NCI-H2171 treated with DMSO at 0.1 percent for 48 hours (cell line): ENCODE measurements at places on chromosomes 7 and 10.
A peak's percentile ranks its signal among the peaks of the same experiment; 100 is the strongest.

- no peak for DNase-seq
These were observed 89.7 kb downstream of the HIPK2 start for GRCh38 chr7:139687980-139688632.

DNA sequence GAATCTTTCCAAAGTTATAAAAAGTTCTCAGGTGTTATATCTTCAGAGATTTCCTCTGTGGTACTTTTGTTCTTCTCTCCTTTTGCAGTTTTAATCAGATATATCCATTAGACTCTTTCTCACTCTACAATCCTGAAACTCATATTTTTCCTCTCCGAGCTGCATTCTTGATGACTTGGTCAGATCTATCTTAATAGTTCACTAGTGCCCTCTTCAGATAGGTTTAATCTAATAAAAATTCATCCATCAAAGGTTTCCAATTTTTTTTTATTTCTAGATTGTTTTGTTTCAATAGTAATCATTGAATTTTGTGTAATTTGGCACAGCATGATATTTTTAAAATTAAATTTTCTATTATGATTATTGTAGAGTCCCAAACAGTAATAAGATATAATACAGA, 21.8 kb upstream of the DGKB start:
- peak; percentile 5 for DNase-seq

DNA sequence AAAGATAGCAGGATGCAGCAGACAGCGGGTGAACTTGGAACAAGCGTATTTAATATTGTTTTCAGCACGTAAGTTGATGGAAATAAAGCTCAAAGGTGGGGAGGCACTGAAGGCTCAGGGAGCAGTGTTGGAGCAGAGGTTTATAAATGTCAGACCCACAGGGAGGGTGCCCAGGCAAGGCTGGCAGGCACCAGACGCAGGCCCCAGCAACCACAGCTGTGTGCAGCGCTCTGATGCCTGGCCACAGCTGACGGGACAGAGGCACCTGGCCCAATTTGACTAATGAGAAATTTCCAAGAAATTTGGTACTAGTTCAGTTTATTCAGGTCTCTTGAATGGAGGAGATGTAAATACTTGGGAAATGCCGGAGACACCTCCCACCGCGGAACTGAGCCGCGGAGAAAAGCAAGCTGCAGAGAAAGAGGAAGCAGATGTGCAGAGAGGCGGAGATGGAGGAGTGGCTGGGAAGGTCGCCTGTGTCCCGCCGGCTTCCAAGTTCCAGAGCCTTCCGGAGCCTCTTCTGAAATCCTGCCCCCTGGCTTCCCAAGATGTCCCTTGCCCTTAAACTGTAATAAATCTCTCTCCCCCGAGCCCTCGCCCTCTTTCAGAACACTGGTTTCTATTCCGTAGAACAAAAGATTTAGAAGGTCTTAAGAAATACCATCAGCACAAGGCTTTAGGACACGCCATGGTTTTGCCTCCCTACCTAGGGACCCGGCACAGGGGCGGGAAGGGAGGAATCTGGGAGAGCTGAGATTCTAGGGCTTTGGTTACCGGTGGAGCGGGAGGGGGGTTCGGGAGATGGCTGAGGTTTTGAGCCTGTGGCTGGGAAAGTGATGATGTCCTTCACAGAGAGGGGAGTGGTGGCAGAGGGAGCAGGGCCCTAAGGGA, 38.4 kb upstream of the PLXNA4 start:
- DNase-seq, result peak; percentile 9

GRCh38 chr7:13989949-13990305, 461 bp upstream of the ETV1 start:
- peak; percentile 52 for DNase-seq

DNA sequence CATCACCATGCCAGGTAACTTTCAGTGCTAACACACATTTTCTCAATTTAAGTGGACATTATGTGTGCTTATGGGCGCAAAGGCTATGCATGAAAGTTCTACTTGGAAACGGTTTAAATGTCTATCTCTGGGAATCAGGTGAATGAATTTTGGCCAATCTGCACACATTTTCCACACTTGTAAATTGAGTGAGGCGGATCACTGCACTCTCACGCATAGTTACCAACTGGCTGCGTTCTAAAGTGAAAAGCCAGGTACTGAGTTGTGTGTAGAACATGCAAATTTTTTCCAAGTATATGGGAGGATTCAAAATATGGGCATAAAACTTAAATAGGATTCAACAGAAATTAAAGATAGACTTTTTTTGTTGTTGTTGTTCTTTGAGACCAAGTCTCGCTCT, 323.7 kb downstream of the RNLS start:
- no peak for DNase-seq

DNA sequence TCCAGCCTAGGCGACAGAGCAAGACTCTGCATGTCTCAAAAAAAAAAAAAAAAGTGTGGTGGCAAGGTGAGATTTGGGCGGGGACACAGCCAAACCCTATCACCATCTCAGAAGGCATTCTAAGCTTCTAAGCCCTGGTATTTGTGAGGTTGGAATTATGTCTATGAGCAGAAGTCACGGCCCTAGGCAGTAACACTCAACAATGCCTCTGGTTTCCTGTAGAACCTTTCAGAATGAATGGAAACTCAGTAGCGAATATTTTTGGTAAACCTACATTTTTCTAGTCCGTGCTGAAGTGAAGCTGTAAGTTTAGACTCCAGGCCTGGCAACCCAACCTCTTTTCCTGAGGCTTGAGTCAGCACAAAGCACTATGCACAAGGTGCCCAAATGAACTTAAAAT, 88.3 kb downstream of the FAM107B start:
- no peak for DNase-seq

- DNase-seq, result peak; percentile 74
These were observed 102.6 kb downstream of the NEURL1 start for GRCh38 chr10:103595933-103596726.

DNA sequence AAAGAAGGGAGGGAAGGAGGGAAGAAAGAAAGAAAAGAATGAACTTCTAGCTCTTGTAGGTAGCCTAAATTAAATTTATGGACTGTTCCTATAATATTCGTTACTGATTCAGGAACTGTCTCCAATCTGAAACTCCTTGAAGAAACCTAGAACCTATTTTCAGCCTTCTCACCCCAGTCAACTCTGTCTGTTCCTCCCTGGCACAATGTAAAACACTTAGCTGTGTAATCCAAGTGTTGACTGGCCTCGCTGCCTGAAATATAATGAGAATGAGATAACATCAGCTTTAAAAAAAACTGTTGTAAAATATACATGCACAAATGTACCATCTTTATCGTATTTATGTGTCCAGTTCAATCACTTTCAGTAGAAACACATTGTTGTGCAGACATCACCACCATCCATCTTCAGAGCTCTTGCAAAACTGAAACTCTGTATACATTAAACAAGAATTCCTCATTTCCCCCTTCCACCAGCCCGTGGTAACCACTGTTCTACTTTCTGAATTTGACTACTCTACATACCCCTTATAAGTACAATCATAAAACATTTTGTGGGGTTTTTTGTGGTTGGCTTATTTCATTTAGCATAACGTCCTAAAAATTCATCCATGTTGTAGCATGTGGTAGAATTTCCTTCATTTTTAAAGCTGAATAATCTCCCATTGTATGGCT, 6.3 kb upstream of the C7orf33 start:
- DNase-seq, result no peak

- DNase-seq, result no peak
These were observed 295.9 kb upstream of the ZNF32 start for GRCh38 chr10:43944381-43945093.

GRCh38 chr10:71974489-71975021, 10.4 kb downstream of the CHST3 start:
- DNase-seq, result no peak

GRCh38 chr10:59881640-59882039, 24.7 kb downstream of the CCDC6 start:
- no peak for DNase-seq

GRCh38 chr10:116465546-116465945, 37.9 kb downstream of the PNLIPRP3 start:
- no peak for DNase-seq

DNA sequence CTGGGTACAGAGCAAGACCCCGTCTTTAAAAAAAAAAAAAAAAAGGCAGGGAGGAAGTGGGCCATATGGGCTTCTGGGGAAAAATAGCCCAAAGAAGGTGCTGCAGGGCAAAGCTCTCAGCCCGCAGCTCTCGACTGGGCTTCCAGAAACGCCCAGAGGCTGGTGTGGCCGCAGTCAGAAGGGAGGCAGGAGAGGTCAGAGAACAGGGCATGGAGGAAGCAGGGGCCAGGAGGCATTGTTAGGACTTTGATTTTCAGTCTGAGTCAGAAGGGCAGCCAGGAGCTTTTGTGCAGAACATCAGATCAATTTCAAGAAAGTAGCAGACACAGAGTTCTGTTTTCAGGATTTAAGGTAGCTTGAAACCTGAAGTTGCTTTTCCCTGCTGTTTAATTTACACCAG, 35.3 kb upstream of the CYTH3 start:
- no peak for DNase-seq
